Metanephros (tissue), 2 donors: ENCODE measurements at places on chromosomes 11 and 22. TPM values are rescaled to one million over a fixed set of nuclear protein-coding genes. Genes with fewer than 3 reads are reported as not detected.

The HSD17B12 gene
- total RNA-seq: 89.0 TPM

The MMP1 gene
- 0.06 TPM for total RNA-seq

The OR51B4 gene
- 1.5 TPM for total RNA-seq

The YPEL1 gene
- 20.6 TPM for total RNA-seq

The SYT8 gene
- 0.82 TPM for total RNA-seq
